ENCODE measurements at places on chromosomes 2 and 18. TPM values are rescaled to one million over a fixed set of nuclear protein-coding genes. Genes with fewer than 3 reads are reported as not detected.

- no peaks in the 10 kb centered on the region for H3K27me3 ChIP-seq
- no peak for DNase-seq
- no peaks in the 10 kb centered on the region for H3K36me3 ChIP-seq
- H3K27ac ChIP-seq: no peak overlapping the region
Observed at GRCh38 chr2:216463148-216463547, 35.5 kb upstream of the RPL37A start.

DNA sequence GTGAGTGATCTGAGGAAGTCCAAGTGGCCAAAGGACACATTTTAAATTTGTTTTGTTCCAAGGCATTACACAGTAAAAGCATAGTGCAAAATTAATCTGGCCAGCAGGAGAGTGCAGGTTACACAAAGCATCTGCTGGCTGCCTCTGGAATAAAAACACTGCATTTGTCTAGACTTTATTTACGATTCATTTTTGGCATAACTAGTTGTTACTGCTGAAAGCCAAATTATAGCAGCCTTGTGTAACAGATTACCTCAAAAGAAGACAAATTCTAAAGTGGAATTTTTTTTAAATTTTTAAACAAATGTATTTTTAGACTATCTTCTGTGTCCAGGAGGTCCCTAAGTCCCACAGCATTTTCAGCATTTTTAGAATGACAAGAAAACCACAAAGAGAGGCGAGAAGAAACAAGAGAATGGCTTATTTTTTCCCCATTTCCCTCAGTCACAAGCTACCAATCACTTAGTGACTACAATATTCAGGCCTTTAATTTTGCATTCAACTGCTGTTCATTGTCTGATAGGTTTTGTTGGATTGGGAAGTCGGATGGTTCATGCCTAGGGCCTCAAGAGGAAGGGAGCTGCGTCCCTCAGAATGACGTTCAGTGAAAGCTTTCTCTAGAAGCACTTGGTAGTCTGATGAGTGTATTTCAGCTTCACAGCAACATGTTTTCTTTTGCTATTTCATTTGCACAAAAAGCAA is 46.0 kb downstream of the TMEFF2 start:
- no peak overlapping the region for H3K27ac ChIP-seq
- DNase-seq: no peak
- no peak overlapping the region for H3K4me3 ChIP-seq
- H3K4me1 ChIP-seq: no peaks in the 10 kb centered on the region

DNA sequence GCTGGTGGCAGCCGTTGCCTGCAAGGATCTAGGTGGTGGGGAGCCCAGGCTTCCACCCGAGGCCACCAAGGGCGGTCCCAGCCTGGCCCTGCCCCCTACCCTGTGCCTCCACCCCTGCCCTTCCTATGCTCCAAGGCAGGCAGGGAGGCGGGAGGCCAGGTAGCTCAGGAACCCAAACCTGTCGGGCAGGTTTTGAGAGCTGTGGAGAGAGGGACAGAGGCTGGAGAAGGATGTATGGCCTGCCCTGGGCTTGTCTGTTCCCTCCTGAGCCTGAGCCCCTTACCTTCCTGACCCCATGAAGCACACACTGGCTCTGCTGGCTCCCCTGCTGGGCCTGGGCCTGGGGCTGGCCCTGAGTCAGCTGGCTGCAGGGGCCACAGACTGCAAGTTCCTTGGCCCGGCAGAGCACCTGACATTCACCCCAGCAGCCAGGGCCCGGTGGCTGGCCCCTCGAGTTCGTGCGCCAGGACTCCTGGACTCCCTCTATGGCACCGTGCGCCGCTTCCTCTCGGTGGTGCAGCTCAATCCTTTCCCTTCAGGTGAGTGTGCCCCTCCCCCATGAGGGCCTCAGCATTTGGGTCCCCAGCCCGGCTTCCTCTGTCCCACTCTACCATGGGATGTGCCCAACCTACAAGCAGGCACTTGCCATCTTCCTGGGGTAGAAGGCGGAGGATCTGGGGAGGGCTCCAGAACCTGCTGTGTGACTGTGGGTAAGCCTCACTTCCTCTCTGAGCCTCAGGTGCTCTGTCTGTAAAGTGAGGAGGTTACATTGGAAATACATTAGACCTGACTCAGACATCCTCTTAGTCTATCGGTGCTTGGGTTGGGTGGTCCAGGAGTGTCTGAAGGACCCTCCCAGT is at the start of gene PROM2:
TSS of gene PROM2 (plus strand) at position 159 of the 860 bp plus-strand sequence. CDS start at position 296, 137 bp downstream.
- H3K4me1 ChIP-seq: no peaks in the 10 kb centered on the region
- DNase-seq: no peak
- H3K27me3 ChIP-seq: no peaks in the 10 kb centered on the region
- no peaks in the 10 kb centered on the region for H3K36me3 ChIP-seq
- H3K4me3 ChIP-seq: no peak within 1 kb of the TSS

GRCh38 chr2:118403658-118404451 is 315.6 kb downstream of the INSIG2 start:
- DNase-seq: no peak
- H3K36me3 ChIP-seq: no peaks in the 10 kb centered on the region
- no peaks in the 10 kb centered on the region for H3K27me3 ChIP-seq

DNA sequence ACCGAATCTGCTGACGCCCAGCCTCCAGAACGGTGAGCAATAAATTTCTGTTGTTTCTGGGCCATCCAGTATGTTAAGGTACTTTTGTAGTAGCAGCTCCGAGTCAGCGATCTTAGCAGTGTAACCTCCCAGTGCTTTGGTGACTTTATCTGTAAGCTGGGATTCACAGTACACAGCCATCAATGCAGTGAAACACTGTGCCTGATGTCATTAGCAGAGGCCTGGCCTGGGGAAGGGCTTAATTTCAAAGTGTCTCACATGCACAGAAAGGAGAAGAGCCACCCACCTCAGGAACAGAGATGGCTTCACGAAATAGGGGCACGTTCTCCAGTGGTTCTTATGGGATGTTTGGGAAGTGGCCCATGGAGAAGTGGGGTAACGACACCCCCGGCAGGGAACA is 281.2 kb downstream of the PHLPP1 start:
- no peaks in the 10 kb centered on the region for H3K4me1 ChIP-seq
- DNase-seq: no peak
- H3K27me3 ChIP-seq: no peaks in the 10 kb centered on the region
- no peaks in the 10 kb centered on the region for H3K36me3 ChIP-seq
- H3K4me3 ChIP-seq: no peak overlapping the region

GRCh38 chr2:217934321-217935131 is 68.3 kb downstream of the TNS1 start:
- no peak overlapping the region for H3K27ac ChIP-seq
- peaks cover 4% of the 10 kb centered on the region for H3K27me3 ChIP-seq
- DNase-seq: no peak
- no peaks in the 10 kb centered on the region for H3K36me3 ChIP-seq

GLI2 gene
- total RNA-seq: not detected

- H3K27ac ChIP-seq: no peak overlapping the region
- no peaks in the 10 kb centered on the region for H3K36me3 ChIP-seq
- no peaks in the 10 kb centered on the region for H3K27me3 ChIP-seq
- H3K4me3 ChIP-seq: no peak overlapping the region
- H3K4me1 ChIP-seq: no peaks in the 10 kb centered on the region
Observed at GRCh38 chr2:229467783-229468182, 196.7 kb upstream of the PID1 start.

DNA sequence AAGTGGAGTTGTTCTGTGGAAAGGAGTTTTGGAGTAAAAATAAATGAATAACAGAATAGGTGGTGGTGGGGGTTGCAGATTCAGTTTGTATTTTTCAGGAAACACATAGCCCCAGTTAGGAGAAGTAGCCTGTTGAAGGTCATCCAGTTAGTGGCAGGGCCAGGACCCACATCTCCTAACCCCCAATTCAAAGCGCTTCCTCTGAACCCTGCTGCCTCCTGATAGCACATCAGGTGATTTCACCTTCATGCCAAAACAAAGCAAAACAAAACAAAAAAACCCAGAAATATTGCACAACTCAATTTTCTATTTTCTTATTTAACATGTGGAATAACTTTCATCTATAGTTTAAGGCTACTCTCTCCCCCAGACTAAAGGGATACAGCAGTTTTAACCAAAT is 112.3 kb upstream of the UGP2 start:
- no peak overlapping the region for H3K27ac ChIP-seq
- DNase-seq: no peak
- no peaks in the 10 kb centered on the region for H3K27me3 ChIP-seq
- H3K4me1 ChIP-seq: no peaks in the 10 kb centered on the region
- no peaks in the 10 kb centered on the region for H3K36me3 ChIP-seq
- no peak overlapping the region for H3K4me3 ChIP-seq

- no peak overlapping the region for H3K4me3 ChIP-seq
- H3K36me3 ChIP-seq: no peaks in the 10 kb centered on the region
- DNase-seq: no peak
- no peaks in the 10 kb centered on the region for H3K4me1 ChIP-seq
- no peak overlapping the region for H3K27ac ChIP-seq
- H3K27me3 ChIP-seq: no peaks in the 10 kb centered on the region
Observed at GRCh38 chr2:4300616-4301015, 597.2 kb downstream of the DCDC2C start.

KLHL29 gene
- total RNA-seq: 0.11 TPM

GRCh38 chr2:28600181-28600580 is 104.3 kb downstream of the PLB1 start:
- no peaks in the 10 kb centered on the region for H3K27me3 ChIP-seq
- no peak overlapping the region for H3K4me3 ChIP-seq
- no peaks in the 10 kb centered on the region for H3K36me3 ChIP-seq
- no peak for DNase-seq

- DNase-seq: no peak
- H3K27me3 ChIP-seq: no peaks in the 10 kb centered on the region
- peaks cover 61% of the 10 kb centered on the region for H3K4me1 ChIP-seq
Observed at GRCh38 chr2:96891591-96892333, 21.9 kb upstream of the SEMA4C start.

GRCh38 chr2:226638576-226638975 is 161.0 kb downstream of the IRS1 start:
- H3K36me3 ChIP-seq: no peaks in the 10 kb centered on the region
- no peak for DNase-seq
- H3K27ac ChIP-seq: no peak overlapping the region
- no peaks in the 10 kb centered on the region for H3K27me3 ChIP-seq
- no peaks in the 10 kb centered on the region for H3K4me1 ChIP-seq

DNA sequence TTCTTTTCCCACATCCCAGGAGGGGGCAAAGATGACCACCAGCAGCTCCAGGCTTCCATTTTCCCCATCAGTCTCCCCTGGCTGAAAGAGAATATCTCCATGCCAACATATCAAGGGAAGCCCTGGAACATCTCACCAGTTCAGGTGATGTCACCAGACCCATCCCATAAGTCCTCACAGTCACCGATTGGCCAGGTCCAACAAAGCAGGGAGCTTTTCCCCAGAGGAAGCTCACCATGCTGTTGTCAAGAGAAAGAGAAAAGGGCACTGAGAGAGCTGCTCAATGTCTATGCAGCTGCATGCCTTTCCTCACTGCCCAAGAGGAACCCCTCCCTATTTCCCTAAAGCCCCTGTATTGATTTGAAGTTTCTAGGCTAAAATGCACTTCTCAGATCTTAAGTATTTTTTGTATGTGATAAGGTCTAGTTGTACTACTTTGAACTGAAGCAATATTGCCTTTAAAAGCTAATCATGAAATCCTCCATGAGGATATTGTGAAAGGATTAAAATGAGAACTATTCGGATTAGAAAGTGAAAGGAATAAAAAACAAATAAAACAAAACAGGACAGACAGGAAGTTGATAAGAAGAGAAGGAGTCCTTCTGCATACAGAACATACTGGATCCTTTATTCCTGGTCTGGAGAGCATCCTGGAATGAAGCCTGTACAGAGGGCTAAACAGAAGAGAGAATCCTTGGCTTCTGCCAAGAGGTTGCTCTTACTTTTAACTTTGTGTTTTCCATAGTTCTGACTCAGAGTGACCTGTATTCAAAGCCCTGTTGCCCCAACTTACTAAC is 45.2 kb upstream of the CTIF start:
- no peaks in the 10 kb centered on the region for H3K4me1 ChIP-seq
- DNase-seq: no peak
- no peak overlapping the region for H3K27ac ChIP-seq
- H3K4me3 ChIP-seq: no peak overlapping the region

DNA sequence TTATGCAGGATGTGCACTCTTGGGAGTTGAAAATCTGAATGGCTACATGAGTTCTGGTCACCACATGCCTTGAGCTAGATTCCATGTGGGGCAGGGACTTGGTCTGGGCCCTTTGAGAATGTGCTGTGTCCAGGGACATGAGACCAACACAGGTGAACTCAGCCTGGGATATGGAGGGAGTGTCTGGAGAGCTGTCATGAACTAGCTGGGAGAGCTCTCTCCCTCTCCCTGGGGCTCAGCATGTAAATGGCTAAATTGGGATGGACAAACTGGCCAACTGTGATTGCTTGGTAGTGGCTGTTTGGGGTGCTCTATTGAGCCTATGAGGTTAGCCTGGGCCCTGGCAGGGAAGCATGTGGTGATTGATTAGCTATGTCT is 105.1 kb upstream of the HS6ST1 start:
- no peak for DNase-seq
- H3K4me3 ChIP-seq: no peak overlapping the region
- no peaks in the 10 kb centered on the region for H3K4me1 ChIP-seq
- no peaks in the 10 kb centered on the region for H3K27me3 ChIP-seq
- H3K36me3 ChIP-seq: no peaks in the 10 kb centered on the region

Measured in CD8-positive, alpha-beta memory T cell (primary cell).